ENCODE measurements at places on chromosomes 1 and 21. TPM values are rescaled to one million over a fixed set of nuclear protein-coding genes. Genes with fewer than 3 reads are reported as not detected.

- no peak for DNase-seq
Observed at GRCh38 chr1:19654386-19654785, 10.3 kb downstream of the NBL1 start.

Gene ARHGEF16
- total RNA-seq, result 36.6 TPM

DNA sequence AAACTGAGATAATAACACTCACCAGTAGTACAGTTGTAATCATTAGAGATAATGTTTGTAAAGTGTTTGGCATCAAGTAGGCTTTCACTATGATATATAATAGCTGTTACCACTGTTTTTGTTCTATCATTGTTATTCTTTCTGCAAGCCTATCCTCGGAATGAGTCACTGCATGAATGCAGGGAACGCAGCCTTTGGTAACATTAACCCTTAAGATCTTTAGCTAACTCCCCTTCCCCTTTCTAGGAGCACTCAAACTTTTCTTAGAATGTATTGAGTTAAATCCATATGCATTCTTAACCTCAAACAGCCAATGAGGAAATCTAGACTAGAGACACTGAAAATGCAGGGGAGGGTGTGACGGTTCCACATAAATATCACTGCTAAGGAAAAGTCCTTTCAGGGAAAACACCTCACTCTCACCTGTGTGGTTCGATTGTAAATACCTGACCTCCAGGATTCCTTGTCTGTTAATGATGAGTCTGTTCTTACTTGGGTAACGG is 467.3 kb downstream of the SETD4 start:
- DNase-seq, result no peak

DNA sequence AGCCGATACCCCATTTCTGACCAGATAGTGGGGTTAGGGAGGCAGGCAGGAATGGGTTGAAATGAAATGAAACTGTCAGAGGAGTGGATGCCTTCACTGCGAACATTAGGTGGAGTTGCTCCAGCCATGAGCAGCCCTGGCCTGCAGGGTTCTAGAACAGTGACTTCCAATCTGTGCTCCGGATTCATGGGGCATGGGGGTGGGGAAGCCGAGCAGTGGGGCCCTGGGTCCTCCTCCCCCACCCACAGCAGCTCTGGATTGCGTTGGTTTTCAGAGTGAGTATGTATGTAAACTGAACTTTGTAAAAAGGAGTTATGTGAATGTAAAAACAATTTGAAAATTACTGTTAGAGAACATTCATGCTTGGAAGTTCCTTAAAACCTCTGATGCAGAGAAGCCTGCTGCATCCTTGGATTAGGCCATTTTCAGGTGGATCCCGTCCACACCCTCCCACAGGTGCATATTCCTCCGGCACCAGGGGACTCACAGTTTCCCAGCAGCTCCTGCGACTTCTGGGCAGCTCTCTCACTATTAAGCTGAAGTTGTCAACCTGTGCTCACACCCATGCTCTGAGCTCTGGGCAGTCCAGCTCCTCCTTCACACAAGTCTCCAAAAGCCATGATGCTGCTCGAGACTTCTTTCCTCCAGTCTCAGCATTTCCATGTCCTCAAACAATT is 54.4 kb upstream of the EDN2 start:
- DNase-seq, result no peak

DNA sequence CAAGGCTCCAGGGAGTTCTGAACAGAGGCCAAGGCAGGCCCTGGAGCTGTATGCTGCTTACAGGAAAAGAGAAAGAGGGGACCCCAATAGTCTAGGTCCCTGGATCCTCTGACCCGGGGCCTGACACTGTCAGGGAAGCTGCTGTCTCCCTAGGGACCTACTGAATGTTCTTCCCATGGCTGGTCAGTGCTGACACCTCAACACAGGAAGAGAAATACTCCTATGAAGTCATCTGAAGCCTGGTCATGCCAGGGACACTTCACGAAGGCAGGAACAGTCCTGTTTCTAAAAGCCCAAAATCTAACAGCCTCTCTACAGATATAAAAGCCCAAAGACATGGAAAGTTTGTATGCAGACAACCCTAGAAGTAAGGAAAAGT is 1.7 kb upstream of the LAD1 start:
- DNase-seq, result no peak

GRCh38 chr21:32907521-32907920 is 118.2 kb upstream of the OLIG2 start:
- DNase-seq, result no peak

DNA sequence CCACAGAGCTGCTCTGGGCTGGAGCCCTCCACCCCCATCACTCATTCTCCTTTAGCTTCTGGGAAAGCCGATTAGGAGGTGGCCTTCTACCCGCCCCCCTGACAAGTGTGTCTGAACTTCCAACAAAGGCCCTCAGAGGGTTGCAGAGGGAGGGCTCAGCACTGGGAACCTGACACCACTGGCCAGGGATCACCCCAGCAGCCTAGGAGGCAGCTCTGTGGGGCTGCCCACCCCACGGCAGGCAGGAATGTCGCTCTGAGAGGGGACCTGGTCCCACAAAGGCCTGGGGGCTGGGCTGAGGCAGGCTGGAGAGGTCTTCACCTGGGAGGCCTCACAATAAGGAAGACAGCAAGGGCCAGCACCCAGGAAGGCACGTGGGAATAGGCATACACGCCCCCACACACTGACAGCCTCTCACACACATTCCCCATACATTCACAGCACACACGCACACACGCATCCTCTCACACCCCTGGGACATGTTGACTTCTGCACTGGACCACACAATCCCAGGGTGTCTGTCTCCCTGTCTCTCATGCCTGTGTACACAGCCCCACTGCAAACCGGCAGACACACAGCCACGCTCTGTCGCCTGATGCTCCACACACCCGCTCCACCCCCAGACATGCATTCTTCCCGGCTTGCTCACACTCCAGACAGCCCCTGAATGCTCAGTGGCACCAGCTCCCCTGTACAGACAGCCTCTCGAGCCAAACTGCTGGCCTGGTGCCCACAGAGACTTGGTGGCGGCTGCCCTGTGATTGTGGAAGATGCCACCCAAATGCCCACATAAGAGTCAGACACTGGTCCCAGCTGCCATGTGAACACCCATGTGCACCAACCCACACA is 30.7 kb downstream of the DMBX1 start:
- no peak for DNase-seq

Gene EPS8L3
- not detected for total RNA-seq

Gene OLFM3
- total RNA-seq, result not detected

DNA sequence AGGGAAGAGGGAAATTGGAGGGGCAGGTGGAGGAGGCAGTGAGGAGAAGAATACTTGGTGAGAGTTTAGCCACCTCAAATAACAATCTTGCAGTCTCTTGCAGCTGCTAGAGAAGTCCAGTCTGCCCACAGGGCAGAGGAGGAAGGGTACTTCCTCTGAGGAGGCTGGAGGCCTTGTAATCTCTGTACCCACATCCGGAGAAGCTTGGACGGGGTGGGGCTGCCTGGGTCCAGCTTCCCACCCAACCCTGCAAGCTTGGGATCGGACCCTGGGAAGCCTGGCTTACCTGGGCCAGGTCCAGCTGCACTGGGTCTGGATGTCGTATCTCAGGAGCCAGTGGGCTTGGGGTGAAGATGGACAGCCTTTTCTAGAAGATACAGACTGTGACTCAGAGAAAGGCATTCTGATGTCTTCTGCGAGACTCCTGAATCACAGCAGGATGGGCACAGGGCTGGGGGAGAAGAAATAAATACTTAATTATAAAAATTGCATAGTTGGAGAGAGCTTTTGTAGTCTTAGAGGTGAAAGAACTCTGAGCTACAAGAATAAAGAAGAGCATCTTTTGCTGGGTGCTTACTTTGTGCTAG is 111.8 kb upstream of the JUN start:
- DNase-seq, result no peak

DNA sequence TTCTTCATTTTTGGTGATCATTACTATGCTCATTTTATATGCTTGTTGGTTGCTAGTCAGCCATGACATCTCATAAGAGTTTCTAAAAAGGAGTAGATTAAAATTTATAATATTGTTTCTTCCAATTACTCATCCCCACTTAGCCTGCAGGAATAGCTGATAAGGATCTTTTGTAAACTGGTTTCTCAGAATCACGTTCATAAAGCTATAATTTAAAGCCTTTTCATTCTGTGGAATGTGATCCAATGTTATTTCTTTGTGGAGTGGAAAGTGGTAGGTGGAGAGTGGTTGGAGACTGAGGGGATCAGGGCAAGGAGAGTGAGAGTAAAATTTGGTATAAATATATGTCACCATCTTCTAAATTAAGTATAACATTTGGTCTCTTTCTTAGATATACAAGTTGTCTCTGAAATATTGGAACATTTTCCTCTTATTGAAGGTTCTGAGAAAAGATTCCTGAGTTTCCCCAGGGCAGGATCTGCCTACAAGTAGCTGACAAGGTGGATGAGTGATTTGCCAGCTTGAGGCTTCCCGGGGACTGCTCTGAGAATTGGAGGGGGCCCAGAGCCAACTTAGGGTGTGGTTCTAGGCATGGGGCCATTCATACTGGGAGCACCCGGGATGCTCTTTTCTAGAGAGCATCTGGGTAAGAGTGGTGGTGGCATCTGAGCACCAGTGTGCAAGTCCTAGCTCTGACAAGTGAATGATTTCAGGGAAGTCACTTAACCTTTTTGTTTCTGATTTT is 116.4 kb downstream of the TBX19 start:
- DNase-seq, result no peak

Gene CFAP141
- not detected for total RNA-seq

DNA sequence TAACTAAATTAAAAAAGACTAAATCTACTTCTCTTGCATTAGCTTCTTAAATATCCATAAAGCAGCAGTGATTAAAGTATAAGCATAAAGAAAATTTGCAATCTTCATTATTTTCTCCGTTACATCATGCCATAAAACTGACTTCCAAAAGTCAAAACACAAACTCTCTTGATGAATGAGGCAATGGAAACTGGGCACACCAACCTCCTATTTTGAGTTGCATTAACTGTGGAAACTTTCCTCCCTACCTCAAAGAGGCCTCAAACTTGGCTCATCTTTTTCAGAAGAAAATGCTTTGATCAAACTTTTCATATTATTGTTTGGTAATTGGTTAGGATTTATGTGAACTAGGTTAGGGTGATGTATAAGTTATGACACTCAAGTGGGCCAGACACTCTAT is 4.1 kb upstream of the BTG3 start:
- DNase-seq, result no peak

- DNase-seq, result no peak
Observed at GRCh38 chr1:225483818-225484656, 56.2 kb upstream of the LBR start.

DNA sequence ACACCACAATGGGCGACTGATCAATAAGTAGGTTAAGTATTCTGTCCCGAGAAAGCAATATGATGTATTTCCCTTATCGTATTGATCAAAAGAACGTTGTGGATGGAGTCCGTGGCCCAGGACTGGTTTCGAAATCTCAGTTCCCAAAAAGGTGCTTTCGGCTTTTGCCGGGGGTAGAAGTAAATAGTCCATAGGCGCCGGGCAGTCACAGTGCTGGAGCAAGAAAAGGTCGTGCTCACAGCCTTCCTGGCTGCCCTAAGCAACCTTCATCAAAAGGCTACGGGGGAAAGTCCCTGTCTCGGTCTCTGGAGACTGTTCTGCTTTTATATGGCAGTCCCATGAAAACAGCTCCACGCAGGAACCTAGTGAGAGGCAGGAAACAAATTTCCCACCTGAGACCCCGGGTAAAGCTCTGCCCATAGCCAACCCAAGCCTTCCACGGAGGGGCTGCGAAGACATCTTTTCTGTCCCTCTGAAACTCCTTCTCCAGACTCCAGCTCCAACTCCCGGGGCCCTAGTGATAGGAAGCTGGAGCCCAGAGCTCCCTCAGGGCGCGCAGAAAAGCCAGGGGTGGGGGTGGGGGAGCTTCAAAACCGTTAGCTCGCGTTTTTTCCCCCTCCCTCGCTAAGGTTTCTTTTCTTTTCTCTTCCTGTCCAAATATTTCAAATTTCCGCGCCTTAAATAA is 7.0 kb downstream of the CDKN2C start:
- no peak for DNase-seq

GRCh38 chr1:3244927-3245315 is 175.9 kb downstream of the PRDM16 start:
- no peak for DNase-seq

Gene TIMM17A
- total RNA-seq, result 81.5 TPM

Gene VSIG8
- total RNA-seq, result not detected

DNA sequence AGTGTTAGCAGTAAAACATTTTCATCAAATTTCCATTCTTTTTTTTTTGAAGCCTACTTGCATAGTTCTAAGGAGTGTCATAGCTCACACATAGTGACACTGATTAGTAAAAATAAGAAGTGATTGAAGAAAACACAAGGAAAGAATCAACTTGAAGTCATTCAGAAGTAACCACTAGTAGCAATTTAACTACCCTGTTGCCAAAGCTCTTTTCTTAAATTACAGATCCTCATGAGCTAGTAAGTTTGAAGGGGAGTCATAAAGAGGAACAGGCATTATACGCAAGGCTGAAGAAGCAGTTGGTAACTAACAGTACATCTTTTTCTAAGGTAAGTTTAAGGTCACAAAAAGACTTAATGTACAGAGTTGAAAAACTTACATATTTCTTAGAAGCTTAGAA is 332.2 kb downstream of the CHRM3 start:
- DNase-seq, result no peak

GRCh38 chr1:193211539-193211938 is 25.1 kb upstream of the B3GALT2 start:
- no peak for DNase-seq

Gene LDLRAD1
- total RNA-seq, result not detected

DNA sequence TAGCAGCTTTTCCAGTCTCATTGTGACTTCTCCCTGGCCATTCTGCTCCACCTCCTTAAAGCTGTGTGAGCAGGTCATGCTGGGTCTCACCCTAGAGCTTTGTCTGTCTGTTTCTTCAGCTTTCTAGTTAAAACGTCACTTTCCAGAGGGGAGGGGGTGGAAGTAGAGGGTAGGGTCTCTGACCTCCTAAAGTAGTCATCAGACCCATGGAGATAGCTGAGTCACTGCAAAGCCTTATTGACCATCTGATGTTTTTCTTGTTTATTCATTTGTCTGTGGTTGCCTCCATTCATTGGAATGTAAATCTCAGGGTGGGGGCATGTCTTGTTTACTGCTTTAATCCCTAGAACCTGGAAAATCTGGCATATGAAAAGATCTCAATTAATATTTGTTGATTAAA is 52.7 kb downstream of the ELF3 start:
- peak; percentile 61 for DNase-seq

Gene CACNA1S
- total RNA-seq, result not detected

Gene TRIM33
- 15.3 TPM for total RNA-seq

Gene CFHR1
- total RNA-seq, result not detected

- DNase-seq, result no peak
Observed at GRCh38 chr1:183572721-183573120, 17.5 kb downstream of the NCF2 start.

DNA sequence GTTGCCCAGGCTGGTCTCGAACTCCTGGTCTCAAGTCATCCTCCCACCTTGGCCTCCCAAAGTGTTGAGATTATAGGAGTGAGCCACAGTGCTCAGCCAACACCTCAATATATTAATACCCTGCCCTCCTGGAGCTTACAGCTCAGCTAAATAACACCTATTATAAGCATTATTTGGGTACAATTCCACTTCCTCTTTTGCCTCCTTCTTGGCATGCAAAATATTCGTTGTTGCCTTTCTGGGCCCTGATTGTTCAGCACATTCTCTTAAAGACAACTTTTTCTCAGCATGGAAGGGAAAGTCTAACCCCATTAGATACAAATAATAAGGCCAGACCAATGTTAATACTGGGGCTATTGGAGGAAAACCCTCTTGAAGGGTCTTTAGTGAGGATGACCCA is 2.8 kb downstream of the PAQR7 start:
- no peak for DNase-seq

Data from epithelial cell of proximal tubule (primary cell).